AG04450 (cell line): ENCODE measurements at places on chromosomes 1 and 21. TPM values are rescaled to one million over a fixed set of nuclear protein-coding genes. Genes with fewer than 3 reads are reported as not detected.

The COL24A1 gene
- 2.2 and 3.1 TPM in 2 replicates for polyA plus RNA-seq

DNA sequence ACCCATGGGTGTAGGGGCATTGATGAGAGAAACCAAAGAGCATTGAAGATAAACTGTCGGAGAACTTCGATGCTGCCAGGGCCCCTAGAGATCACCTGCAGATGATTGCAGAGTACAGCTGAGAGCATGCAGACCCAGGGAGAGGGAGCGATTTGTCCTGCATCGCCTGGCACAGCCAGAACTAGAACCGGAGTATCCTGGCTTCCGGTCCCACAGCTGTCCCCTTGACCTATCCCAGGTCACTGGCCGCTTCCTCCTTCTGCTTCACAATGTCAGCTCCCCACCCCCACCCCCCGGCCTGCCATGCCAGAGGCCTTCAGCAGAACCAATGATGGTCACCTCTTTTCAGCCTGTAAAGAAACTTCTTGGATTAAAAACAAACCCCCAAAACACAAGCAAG lies 29.2 kb upstream of the SOX13 start:
- no peak for DNase-seq

- no peak for DNase-seq
Measured at GRCh38 chr1:36115931-36116330, 9.1 kb downstream of the COL8A2 start.

- peak; percentile 45 for DNase-seq
Measured at GRCh38 chr1:22861764-22862440, 110.8 kb downstream of the LACTBL1 start.

DNA sequence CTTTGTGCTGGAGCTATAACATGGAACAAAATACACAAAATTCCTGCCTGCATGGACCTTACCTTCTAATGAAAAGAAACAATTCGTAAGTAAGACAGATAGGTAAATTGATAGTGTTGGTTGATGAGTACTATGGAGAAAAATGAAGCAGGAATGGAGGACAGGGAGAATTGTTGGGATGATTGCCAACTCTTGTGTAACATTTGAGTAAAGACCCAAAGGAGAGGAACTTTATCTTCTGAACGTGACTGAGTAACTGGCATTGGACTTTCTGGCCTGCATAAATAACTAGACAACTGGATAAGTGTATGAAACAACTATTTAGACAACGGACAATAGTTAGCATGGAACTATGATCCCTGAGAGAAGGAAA lies 6.8 kb upstream of the EFCAB14 start:
- DNase-seq: no peak

GRCh38 chr1:27360159-27361043 lies 6.4 kb downstream of the MAP3K6 start:
- no peak for DNase-seq
